ENCODE measurements at places on chromosomes 2 and 18.
A peak's percentile ranks its signal among the peaks of the same experiment; 100 is the strongest.

GRCh38 chr18:31356025-31356424 is 20.6 kb upstream of the DSG4 start:
- no peak for DNase-seq

GRCh38 chr2:234157817-234158588 is 107.5 kb downstream of the SPP2 start:
- no peak for DNase-seq

DNA sequence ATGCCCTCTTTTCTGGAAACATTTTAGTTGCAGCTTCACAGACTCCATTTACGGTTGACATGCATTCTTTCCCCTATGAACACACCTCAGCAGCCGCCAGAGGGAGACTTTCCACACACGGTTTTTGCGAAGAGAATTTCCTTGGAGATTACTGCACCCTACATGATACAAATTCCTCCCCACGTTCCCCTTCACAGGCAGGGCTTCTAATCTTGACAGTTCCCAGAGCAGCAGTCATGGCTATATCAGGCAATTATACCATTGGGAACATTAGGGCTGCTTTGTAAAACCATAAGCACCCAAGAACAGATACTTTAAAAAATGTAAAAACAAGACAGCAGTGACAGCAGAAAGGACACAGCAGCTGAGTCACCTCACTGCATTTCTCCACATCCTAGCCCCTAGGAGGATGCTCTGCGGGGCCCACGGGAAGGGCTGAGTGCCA is 253.8 kb downstream of the TGIF1 start:
- DNase-seq: peak; percentile 70

DNA sequence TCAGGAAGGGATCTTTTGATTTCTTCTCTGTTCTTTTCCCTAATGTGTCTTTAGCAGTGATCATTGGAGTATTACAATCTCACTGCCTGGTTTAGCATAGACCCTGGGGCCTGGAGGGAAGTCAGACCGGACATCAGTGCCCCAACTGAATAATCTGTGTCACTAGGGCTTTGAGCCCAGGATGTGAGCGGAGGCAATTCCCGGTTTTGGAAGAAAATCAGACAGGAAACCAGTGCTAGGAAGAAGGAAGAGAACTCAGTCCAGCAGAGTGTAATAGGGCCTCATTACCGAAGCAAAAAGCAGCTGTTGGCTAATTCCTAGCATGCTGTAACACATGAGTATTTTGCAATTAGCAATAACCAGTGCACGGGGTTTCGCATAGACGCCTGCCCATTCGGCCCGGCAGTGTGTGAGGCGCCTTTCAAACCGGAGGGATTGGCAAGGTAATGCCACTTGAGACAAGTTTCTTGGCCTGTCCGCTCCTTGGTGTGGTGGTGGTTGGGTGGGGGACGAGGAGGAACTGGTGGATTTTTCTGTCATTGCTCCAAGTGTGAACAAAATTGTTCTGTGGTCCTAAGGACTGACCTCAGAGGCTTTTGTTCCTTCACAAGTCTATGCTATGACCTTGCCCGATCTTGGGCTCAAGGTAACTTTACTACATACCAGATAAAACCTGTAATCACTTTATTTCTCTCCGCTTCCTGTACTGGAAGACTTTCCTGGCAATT is 2.8 kb downstream of the FOSL2 start:
- peak; percentile 64 for DNase-seq

- no peak for DNase-seq
These were observed 1402.3 kb upstream of the LRRTM1 start for GRCh38 chr2:81706856-81707255.

- peak; percentile 84 for DNase-seq
These were observed 469.4 kb downstream of the DLGAP1 start for GRCh38 chr18:3985664-3986063.

DNA sequence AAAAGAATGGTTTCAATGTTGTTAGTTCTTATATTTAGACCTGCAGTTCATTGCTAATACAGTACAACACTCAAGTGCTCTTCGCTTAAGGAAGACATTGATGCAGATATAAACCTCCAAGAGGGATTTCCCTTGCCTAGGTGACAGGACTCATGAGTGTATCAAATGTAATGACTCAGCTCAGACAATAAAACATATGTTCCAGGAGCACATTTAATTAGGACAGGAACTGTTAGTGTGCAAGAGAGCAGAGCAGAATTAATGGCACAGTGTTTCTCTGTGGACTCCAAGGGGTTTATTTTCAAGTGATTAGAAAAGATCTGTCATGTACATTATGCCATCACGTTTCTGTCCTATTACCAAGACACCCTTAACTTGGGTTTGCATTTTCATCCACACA is 375.0 kb downstream of the LRRTM4 start:
- no peak for DNase-seq

DNA sequence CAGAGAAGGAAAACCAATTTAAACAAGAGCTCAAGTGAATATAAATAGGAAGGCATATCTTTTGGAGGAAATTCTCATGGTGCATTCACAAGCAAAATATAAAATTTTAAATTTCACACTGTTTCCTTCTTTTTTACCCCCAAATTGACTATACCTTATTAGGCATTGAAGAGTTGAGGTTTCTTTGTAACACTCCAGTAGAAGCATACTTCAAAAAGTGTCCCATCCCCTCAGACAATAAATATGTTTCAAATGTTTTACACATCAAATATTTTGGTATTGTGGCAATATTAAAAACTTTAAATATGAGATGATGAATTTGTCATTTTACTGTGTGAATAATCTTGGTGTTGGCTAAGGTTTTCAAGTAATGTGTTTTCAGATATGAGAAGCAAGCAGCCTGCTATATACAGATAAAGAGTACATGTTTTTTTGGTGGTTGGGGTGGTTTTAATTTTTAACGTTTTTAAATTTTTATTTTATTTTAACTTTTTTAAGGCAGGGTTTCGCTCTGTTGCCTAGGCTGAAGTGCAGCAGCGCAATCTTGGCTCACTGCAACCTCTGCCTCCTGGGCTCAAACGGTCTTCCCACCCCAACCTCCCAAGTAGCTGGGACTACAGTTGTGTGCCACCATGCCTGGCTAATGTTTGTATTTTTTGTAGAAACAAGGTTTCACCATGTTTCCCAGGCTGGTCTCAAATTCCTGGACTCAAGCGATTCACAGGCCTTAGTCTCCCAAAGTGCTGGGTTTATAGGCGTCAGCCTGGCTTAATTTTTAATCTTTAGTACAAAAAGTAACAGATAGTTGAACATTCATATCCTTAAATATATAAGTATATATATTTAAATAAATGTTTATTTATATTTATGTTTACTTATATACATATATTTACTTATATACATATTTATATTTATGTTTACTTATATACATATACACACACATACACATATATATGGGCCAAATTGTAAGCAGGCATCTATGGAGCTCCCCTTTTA is 36.5 kb upstream of the DLX1 start:
- no peak for DNase-seq

DNA sequence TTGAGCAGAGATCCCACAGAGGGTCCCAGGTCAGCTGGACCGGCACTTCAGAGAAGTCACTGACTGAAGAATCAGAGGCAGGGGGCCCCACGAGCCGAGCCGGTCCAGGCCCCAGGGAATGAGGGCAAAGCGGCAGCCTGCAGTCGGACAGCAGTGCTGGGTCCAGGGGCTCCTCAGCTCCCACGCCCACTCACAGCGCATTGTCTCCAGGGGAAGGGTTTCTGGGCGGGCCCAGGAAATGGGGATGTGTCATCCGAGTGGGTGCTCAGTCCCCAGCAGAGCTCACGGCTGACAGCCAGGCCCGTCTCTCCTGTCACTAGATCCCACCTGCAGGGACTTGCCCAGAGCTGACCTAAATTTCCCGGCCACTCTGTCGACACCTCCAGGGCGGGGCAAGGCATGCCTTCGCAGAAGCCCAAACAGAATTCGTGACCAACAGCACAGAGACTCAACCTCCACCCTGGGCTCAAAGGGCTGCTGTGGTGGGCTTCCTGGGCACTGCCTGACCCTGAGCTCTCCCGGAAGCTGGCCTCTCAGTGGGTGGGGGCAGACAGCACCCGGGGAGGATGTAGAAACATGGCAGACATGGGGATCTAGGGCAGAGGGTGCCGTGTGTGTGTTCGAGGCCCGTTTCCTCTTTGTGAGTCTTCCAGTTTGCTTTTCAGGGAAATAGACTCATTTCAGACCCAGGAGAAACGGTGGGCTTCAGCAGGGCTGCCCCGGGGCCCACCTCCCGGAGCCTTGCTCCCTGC is 42.1 kb upstream of the TAF1B start:
- peak; percentile 51 for DNase-seq

DNA sequence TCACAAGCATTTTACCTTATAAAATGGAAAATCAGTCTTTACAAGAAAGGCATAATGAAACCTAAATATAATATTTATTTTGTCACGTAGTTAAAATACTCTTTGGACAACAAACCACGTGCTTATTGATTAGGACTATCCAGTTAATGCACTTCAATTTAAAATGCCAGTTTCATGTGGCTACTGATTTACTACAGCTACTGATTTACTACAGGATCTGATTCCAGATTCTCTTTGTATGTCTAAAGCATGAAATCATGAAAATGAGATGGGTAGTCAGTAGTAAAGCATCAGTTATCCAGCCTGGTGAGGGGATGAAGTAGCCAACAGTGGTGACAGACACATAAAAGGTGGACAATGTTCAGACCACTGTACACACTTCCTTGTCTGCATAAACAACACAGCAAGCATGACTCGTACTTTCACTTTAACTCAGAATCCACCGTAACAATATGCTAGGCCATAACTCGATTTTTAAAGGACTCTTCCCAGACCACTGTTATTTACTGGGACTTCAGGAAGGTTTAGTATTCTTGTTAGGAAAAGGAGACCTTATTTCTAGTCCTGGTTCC is 24.9 kb downstream of the ACAA2 start:
- no peak for DNase-seq

- no peak for DNase-seq
These were observed 89.8 kb downstream of the SH3RF3 start for GRCh38 chr2:109218792-109219126.

- DNase-seq: no peak
These were observed 12.7 kb upstream of the ARHGEF4 start for GRCh38 chr2:130823886-130824491.

DNA sequence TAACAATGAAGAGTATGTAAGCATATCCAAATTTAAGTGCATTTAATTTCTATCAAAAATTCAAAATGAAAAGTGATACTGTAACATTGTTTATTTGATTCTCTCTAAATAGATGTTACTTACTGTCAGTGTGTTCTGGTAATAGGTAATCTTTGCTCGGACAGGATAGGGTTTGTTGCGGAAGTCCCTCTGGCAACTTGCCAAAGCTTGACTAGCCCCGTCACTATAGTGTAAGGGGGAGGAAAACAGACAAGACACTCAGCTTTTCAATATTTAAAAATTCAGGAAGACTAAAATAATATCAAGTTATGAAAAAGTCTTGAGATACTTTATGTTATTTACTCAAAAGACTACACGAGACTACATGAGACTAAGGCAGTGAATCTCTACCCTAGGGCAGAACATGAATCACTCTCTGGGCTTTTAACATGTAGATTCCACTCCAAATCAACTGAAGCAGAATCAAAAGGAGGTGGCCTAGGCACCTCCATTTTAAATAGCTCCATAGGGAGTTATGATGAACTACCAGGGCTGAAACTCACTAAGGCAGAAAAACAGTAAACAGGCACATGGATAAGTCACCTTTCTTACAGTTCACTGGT is 5.9 kb downstream of the LMAN1 start:
- no peak for DNase-seq

DNA sequence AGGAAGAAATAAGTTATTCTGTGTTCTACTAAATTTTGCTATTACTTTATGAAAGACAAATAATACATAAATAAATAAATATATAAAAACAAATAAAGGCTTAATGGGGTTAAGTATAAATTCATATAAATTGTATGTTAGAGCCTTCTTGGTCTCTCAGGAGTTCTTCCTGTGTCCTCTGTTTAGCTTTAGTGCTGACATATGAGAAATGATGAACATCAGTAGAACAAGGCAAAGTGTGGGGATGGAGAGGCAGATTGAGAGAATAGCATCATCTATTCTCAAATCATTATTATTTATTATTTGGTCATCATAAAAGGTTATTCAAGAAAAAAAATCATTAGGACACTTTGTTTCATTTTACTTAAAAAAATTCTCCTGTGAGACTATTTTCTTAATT is 468.1 kb upstream of the CHST9 start:
- no peak for DNase-seq

DNA sequence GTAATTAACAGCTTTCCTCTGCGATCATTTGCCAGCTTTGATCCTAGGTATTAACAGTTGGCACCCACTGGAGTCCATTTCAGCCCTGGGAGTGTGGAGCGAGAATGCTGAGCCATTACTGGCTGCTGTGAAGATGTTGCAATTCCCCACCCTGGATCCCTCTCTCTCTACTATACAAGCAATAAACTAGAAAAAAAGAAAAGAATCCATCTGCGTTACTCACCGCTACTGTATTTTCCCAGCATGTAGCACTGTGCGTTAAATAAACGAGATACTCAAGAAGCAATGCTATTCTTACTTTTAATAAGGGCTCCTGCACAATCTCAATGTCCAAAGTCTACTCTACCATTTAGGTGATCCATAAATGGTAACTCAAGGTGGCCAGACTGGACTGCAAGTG is 8.5 kb downstream of the RTTN start:
- DNase-seq: peak; percentile 3

DNA sequence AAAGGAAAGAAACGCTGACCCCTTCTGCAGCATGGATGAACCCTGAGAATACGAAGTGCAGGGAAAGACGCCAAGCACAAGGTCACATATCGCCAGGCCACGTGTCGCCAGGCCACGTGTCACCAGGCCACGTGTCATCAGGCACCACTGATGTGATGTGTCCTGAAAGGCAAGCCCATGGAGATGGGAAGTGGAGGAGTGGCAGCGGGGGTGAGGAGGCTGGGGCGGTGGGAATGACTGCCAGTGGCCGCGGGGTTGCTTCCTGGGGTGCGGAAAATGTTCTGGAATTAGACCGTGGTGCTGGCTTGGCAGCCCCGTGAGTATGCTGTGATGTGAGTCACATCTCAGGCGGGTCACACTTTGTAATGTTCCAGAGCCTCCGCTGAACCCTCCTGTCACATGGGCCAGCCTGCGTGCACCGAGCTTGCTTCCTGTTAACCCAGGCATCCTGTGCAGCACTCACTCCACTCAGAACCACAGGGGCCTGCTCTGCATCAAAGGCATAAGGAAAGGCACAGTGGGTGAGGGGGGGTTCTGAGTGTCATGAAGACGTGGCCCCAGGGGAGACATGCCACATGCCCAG is 39.0 kb downstream of the SLC66A2 start:
- peak; percentile 43 for DNase-seq

DNA sequence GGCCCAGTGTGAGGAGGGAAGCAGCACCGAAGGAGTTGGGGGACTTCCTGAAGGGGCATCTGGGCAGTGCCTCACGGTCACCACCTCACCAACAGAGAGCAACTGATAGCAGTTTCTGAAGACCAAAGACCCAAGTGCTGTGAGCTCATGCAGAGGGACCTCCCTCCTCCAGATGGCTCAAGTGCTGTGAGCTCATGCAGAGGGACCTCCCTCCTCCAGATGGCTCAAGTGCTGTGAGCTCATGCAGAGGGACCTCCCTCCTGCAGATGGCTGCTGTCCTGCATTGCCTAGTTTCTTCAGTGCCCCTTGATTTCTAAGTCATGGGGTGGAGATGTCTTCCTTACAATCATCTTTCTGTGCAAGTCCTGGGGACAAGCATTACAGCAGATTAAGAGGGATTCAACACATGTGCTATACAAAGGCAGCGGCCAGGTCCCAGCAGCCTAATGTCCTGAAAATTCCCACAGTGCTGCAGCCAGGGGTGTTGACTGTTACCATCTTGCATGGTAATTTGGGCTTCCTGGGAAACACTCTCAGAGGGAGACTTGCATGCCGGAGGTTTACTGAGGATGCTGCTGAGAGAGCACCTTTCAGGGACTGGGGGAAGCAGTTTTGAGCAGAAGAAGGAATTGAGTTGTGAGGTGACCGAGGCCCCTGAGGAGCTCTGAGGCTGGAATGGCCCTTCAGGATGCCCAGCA is 409.3 kb downstream of the GALR1 start:
- DNase-seq: no peak
